Activated T-helper 1 cell treated with anti-CD3 and anti-CD28 coated beads, Interleukin-2, amount 50 U/mL, for 16 hours (primary cell): ENCODE measurements at places on chromosomes 1 and 21.

- no peak for DNase-seq
Measured at GRCh38 chr1:78079580-78079979, 33.8 kb downstream of the GIPC2 start.

DNA sequence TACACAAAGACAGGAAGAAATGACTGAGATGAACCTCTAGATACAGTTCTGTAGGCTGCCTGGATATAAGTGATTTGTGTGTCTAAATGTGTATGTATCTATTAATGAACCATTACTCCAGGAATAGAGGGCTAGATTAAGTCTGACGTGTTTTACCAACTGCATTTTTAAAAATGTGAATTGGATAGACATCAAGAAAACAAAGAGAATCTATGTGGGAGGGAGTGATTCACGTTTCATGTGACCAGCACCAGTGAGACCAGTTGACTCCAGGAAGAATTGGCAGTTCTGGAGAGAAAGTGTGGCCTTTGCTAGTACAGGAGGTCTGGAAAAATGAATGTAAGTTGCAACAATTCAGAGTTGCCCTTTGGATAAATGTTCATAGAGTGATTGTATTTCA is 53.4 kb upstream of the RGS21 start:
- DNase-seq = no peak

DNA sequence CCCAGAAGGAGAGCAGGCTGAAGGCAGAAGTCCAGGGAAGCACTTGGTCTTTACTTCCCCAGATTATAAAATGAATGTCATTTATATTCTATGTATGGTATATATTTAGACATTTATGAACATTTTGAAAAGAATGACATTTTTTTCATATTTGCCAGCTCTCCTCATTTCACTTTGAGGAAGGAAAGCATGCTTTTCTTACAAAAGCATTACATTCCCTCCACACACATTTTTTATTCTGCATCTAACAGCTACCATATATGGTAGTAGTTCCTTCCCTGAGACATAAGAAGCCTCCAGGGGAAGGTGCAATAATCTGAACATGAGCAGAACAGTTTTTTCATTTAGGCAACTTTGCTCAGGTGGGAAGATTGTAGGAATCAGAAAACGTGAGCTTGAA is 94.0 kb downstream of the LRRC7 start:
- DNase-seq = no peak

GRCh38 chr1:206945779-206946178 is 487 bp downstream of the PIGR start:
- no peak for DNase-seq

GRCh38 chr1:172946814-172947507 is 103.8 kb downstream of the TNFSF18 start:
- DNase-seq = no peak

GRCh38 chr1:198220428-198220827 is 63.6 kb downstream of the NEK7 start:
- DNase-seq = no peak

GRCh38 chr1:107551456-107551855 is 410.6 kb downstream of the NTNG1 start:
- no peak for DNase-seq

- DNase-seq = no peak
Measured at GRCh38 chr1:99781798-99782197, 15.4 kb upstream of the FRRS1 start.

DNA sequence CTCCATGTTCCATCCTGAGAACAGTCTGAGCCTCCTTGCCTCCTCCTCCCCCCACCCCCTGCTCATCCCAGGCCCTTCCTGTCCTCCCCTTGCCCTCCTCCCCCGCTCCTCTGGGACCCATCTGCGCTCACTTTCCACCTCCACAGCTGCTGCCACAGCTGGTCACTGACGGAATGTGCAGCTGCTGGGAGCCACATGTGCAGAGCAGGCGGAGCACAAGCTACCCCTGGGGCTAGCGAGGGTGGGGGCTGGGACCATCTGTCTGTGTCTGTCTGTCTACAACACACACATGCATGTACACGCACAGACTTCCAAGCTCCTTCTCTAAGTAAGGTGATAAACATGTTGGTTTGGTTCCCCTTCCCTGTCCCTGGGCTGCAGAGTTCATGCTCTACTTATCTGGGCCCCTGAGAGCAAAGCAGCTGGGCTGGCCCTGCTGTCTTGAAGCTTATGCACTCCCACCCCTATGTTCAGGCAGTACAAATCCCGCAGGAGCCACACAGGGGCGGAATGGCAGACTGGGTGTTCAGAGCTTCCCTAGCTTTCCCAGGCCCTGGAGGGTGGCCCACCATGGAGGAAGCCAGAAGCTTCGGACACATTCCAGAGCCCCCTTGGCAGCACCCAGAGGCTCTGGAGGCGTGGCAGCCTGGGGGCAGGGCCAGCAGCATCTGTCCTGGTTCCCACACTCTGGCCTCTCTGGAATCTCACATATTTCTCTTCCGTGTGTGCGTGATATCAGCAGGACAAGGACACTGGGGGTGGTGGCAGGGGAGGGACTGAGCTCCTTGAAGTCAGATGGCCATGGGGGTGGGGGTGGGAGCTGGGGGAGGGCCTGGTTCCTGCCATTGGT is 7.0 kb upstream of the HEYL start:
- no peak for DNase-seq

- DNase-seq = no peak
Measured at GRCh38 chr1:206856674-206857464, 8.6 kb upstream of the IL20 start.
